ENCODE measurements at places on chromosomes 5 and 9.

DNA sequence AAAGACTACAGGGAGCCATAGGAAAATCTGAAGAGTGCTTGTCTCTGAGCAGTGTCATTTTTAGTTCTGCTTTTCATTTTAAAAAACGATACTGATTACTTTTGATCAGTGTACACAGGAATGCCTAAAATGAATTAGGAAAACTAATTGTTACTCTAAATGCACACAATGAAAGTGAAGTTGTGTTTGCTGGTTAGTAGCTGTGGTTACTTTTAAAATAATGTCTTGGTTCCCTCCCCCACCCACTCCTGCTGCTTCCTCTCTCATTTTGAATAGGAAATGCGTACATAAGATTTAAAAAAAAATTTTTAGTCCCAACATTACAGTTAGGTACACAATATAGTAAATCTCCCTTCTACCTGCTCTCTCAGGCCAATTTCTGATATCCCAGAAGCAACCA lies 47.5 kb upstream of the PLPP1 start:
- DNase-seq = no peak

DNA sequence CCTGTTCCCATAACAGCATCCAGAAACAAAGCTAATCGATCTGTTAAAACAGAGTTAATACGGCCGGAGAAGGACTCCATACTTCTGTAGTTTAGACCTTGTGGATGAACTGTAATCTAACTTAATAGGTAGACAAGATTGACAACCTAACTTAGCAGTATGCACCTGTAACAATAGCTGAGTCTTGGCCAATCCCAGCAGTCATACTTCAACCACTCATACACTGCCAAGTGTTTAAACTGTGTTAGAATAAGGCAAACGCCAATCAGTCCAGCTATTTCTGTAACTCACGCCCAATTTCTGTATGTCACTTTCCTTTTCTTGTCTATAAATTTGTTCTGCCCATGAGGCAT lies 33.7 kb upstream of the MACIR start:
- no peak for DNase-seq

GRCh38 chr9:127983847-127984289 lies 3.1 kb upstream of the EEIG1 start:
- DNase-seq = no peak

DNA sequence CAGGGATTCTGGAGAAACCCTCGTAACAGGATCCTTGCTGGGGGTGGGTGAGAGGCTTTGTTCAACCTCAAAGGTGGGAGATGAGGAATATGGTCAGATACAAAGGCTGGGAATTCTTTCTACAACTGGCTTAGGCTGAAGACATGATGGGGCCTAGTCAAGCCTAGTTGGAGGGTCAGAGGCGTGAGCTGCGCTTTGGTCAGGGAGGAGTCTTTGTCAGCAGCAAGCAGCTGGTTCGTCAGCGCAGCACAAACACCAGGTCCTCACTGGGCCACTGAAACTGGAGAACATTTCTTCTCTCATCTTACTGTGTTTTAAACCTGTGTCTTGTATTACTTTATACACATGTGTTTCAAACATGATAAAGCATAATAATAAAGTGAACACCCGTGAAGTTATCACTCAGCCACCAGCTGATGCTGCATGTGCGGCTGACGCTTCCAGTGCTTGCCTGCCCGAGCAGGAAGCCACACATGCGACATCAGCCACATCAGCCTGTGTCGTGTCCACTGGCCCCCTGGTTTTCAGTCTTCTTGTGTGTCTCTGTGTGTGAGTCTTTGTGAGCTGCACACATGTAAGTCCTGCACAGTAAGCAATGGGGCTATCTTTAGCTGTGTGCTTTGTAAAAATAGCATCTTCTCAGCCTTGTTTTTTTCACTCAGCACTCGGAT lies 81.5 kb downstream of the WNK2 start:
- DNase-seq = no peak

DNA sequence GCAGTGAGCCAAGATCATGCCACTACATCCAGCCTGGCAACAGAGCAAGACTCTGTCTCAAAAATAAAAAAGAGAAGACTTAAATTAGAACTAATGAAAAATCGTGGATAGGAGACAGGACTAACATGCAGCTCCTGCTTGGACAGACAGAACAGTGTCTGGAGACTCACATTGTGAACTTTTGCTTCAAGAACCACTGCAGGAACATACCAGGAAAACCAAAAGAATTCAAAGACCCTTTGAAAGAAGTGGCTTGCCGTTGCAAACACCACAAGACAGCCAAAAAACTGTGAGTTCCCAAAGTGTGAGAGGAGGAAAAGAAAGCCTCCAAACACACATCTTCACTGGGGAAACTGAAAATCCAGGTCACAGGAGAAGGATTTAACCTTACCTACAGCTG lies 48.8 kb upstream of the SNAPC3 start:
- no peak for DNase-seq

GRCh38 chr5:10660720-10661387 lies 97.0 kb downstream of the ANKRD33B start:
- no peak for DNase-seq

- no peak for DNase-seq
These were observed 164.7 kb downstream of the DOCK2 start for GRCh38 chr5:169801781-169802180.

- no peak for DNase-seq
These were observed 40.3 kb downstream of the ZNF354A start for GRCh38 chr5:178690208-178690607.

DNA sequence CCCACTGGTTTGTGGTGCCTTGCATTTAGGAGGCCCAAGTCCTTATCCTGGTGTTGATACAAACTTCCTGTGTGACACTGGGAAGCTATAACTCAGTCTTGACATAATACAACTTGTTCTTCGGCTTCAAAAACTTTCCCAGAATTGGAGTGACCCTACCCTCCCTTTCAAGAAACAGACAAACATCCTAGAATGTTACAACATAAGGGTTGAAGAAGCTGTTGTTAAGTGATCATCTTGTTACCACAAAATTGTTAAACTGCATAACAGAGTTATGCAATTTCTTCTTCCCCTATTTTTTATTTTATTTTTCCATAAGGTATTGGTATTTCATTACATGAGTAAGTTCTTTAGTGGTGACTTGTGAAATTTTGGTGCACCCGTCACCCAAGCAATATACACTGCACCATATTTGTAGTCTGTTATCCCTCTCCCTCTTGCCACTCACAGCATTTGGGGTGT lies 21.3 kb downstream of the TLR4 start:
- no peak for DNase-seq

- no peak for DNase-seq
These were observed 118.7 kb upstream of the TAF11L2 start for GRCh38 chr5:17379100-17379951.

DNA sequence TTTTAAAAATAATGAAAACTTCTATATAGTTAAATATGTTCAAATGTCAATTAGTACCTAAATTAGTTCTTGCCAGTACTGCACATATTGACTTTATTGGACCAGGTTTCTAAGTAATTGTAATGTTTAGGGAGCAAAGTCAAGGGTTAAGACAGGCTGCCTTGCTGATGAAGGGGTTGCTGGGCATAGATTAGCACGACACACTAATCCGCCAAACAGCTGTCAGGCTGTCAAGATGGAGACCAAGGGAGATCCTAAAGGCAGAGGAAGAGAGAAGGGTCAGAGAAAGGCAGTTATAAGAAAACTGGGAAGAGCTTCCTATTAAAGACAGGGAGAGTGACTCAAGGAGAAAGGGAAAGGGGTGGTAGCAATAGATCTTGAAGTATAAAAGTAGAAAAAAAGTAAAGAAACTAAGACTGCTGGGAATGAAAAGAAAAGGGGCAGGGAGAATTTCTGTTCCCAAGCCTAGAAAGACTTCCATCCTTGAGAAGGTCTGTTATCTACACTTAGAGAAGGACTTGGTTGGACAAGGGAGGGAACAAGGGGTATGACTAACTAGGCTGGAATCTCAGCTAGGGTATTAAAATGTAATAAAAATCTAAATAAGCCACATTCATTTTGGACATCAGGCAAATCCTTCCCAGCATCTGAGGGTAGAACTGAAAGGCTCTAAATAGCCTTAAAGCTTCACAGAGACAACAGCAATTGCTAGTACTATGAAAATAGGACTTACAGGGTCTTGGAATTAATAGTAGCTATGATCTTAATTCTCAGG lies 188.7 kb downstream of the FBXL17 start:
- DNase-seq = no peak

DNA sequence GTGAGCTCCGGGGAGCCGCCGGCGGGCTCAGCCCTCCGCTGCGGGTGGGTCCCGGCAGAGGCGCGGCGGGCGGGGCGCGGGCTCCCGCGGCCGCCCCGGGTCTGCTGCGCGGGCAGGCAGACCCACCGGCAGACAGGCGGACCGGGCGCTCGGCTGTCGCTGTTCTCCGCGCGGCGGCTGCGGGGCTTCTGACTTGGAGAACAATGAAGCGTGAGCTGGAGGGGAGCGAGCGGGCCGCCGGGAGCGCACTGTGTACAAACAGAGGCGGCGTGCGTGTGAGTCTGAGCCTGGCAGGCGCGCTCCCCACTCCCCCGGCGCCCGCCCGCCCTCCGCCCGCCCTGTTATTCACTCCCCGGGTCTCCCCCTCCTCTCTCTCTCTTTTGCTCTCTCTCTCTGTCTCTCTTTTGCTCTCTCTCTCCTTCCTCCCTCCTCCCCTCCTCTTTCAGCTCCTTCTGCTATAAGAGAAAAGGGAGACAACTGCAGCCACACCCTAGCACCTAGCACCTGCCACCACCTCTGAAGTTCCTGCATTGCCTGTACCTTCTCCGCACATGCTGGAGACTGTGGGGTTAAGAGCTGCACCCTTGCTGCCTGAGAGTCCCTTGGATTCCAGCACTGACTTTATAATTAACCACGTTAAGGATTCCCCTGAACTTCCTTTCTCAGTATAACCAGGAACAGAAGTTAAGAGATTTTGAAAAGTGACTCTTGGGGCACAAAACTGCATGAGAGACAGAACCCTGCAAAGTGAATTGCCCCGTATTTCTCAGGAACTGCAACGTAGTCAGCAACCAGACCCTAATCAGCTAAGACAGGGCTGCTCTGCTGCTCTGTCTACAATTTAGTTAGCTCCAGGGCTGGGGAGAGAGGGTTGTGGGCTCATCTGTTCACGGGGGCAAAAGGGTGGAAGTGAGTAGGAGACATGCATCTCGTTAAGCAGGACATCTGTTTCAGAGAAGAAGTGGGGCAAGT lies at the start of gene EDIL3:
TSS of gene EDIL3 (minus strand) at position 277 of the 972 bp plus-strand sequence. CDS start 506 bp downstream, outside the sequence.
- no peak for DNase-seq

GRCh38 chr5:79853028-79853427 lies 138.0 kb downstream of the MTX3 start:
- no peak for DNase-seq

DNA sequence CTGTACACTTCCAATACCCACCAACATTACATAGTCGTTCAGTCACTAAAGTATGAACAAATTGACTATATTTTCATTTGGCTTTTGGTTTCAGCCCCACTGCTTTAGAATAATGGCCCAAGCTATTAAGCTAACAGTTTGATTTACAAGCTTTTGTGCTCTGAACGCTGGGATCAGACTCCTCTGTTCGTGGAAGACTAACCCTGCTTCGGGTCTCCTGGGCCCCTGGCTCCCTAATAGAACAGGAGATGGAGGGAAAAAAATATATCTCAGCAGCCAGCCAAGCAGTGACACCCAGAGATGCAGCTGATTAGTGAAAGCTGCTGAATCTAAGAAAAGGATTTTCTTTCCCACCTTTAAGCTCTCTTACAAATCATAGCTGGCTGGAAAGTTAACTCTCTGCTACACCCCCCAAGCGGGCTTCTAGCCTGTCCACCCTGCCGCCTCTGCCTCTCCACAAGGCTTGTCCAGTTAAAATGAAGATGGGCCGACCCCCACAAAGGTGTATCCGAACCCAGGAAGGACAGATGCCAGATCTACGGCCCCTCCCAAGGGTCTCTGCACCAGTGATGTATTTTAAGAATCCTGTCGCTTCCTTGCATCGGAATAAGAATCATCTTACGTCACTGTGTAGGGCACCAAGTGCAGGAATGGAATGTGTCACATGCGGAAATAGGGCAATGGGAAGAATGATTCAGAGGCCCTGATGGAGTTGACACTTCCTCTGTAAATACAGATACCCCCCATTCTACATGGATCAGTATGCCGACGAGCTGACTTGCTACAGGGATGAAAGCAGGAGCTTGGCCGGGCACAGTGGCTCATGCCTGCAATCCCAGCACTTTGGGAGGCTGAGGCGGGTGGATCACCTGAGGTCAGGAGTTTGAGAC lies 33.4 kb upstream of the BARHL1 start:
- no peak for DNase-seq

DNA sequence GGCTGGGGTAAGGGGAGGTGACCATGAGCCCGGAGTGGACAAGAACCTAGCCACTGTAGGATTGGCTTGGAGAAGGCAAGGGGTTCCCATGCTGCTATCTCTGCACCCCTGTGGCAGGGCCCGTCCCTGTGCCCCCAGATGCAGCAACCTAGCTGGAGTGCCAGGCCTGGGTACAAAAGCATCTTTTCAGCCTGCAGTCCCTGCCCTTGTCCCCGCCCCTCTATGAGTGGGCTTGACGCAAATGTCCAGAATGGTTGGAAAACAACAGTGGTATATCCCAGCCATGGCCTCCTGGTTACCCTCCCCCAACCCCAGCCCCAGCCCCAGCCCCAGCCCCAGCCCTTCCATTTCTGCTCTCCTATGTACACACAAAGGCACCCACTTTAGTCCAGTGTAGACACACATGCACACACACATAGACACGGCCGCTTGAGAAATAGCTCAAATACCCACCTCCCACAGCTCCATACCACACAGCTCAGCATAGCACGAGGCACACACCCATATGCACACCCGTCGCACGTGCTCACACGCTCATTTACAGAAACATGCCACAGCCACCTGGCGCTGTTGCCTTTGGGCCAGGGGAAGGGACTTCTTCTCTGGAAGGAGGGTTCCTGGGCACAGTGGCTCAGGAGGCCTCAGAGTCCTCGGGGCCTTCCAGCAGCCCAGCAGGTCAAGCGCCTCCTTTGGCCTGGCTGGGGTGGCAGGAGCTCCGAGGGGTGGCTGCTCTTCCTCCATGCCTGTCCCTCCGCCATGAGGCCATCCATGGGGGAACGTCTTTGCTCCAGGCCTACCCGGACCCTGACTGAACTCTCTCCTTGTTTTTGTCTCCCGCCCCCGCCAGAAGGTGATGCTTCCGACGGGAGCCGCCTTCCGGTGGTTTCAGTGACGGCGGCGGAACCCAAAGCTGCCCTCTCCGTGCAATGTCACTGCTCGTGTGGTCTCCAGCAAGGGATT lies 34.1 kb downstream of the CXXC5 start:
- DNase-seq = no peak

GRCh38 chr9:126357074-126357473 lies 30.4 kb downstream of the MVB12B start:
- DNase-seq = no peak

GRCh38 chr9:98575379-98576346 lies 133.1 kb downstream of the GABBR2 start:
- no peak for DNase-seq

DNA sequence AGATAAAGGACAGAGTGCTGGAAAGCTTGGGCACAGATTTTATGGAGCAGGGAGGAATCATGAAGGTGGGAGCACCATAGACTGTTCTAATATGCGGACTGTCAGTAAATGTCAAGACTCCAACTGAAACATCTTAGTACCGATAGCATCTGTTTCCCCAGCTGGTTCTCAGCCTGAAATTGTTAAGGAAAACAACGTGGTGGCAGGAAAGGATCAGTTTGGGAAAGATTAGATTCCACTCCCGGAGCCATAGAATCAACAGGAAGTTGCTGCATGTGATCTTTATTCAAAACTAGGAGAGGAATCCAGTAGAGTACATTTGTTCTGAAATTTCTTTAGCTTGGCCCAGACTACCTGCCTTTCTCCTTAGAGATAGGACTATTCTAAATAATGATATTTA lies 559.1 kb downstream of the CSNK1G3 start:
- no peak for DNase-seq

GRCh38 chr5:58381566-58381965 lies 78.3 kb downstream of the PLK2 start:
- DNase-seq = no peak
